ENCODE measurements at places on chromosomes 4 and X.

DNA sequence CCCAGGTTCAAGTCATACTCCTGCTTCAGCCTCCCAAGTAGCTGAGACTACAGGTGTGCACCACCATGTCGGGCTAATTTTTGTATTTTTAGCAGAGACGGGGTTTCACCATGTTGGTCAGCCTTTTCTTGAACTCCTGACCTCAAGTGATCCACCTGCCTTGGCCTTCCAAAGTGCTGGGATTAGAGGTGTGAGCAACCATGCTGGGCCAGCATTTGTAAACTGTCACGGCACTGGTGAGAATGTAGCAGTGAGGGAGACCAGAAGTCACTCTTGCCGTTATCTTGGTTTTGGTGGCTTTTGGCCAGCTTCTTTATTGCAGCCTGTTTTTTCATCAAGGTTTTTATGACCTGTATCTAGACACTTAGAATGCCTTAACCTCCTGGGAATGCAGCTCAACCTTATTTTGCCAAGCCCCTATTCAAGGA lies 22.4 kb downstream of the PCDH18 start:
- no peak for DNase-seq

DNA sequence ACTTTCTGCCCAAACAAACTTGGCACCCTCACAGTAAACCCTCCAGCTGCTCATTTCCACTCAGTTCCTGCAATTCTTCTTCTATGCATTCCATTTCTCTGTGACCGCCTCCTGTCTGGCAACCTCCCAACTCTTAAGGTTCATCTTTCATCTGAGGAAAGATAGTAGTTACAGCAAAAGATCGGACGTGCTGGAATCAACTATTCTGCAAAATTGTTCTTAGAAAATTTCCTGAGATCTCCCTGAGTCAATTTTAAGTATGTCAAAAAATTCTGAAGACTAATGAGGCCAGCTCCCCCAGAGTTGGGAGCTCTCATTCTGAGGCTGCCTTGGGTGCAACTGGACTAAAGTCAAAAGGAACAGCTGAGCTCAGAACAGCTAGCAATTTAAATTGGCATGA lies 1026.0 kb downstream of the ADGRL3 start:
- no peak for DNase-seq

DNA sequence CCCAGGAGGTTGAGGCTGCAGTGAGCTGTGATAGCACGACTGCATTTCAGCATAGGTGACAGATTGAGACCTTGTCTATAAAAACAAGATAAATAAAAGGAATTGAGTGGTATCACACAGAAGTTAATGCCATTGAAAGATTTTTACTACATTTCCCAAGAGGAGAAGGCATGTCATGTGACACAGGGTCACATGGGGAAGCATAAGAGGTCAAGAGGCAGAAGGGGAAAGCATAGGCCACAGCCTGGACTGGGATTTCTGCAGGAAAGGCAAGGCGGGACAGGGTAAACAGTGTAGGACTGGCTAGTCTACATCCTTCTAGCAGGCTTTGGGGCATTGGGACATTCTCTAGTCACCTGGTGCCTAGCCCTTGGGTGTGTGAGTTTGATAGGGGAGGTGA lies 88.6 kb downstream of the PDGFRA start:
- no peak for DNase-seq

DNA sequence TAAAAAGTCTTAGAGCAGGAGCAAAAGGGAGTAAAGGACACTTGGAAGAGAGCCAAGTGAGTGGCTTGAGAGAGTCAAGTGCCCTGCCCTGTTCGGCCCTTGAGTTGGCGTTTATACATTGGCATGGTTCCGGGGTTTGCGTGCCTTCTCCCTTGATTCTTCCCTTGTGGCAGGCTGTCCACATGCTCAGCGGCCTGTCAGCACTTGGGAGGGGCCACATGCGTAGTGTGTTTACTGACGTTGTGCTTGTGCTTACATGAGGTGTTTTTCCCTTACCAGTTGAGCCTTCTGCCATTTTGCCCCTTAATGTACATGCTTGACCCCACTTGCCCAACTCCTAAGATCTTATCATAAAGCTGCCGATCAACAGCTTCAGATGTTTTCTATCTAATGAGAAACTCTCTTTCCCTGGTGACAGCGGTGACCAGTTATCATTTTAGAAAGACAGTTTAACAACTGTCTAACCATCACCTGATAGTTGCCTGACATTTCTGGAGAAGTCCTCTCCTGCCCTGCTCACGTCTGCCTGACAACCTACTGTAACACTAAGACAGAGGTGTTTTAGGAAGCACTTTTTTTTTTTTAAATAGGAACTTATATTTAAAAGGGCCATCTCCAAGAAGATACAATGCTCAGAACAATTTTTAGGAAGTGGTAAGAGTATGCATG lies 49.5 kb upstream of the GC start:
- no peak for DNase-seq

DNA sequence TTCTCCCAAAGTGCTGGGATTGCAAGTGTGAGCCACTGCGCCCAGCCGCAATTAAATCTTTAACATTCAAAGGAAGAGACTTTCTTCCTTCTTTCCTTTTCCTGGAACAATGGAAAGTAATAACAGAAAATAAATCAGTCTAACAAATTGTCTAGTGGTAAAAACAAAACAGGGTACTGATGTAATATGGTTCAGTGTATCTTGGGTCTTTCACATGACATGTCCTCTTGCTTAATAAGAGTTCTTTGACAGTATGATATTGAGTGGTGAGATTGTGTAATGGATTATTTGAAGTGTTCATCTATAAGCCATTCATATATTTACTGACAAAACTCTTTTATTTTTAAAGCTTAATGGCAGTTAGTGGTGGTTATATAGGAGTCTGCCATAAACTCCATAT lies 256.6 kb downstream of the SPRY1 start:
- DNase-seq: no peak

Measured in epithelial cell of prostate (primary cell).